Uterine smooth muscle cell (primary cell): ENCODE measurements at places on chromosomes 5 and 9. TPM values are rescaled to one million over a fixed set of nuclear protein-coding genes. Genes with fewer than 3 reads are reported as not detected.

Gene SPAG8
- total RNA-seq, result 0.75 and 1.3 TPM in 2 replicates

Gene PRUNE2
- total RNA-seq, result 21.5 and 68.1 TPM in 2 replicates

Gene NDST1
- total RNA-seq, result 33.4 and 39.5 TPM in 2 replicates

Gene GRIA1
- total RNA-seq, result 0.44 and 0.50 TPM in 2 replicates

Gene FST
- 15.0 and 30.8 TPM in 2 replicates for total RNA-seq

Gene SOX30
- total RNA-seq, result 0.12 TPM in 1 of 2 replicates, not detected in the other

Gene MYMK
- not detected in 2 replicates for total RNA-seq
